ENCODE measurements at places on chromosomes 1 and 21.
A peak's percentile ranks its signal among the peaks of the same experiment; 100 is the strongest.

DNA sequence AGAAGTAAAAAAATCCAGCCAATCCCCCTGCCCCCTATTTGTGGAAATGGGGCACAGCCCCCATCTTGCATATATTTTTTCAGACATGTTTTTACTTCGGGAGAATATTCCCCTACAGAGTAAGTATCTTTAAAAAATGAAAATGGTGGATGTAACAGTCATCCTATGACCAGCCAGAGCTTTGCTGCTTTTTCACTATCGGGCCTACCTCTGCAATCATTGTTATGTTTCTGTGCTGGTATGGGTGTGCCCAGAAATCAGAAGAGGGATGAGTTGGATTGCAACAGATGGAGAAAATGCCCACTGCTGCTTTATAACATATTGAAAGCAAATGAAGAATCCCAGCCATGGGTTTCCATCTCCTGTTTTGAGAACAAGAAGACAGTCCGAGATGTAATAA, 2.9 kb downstream of the CD247 start:
- no peak for DNase-seq

DNA sequence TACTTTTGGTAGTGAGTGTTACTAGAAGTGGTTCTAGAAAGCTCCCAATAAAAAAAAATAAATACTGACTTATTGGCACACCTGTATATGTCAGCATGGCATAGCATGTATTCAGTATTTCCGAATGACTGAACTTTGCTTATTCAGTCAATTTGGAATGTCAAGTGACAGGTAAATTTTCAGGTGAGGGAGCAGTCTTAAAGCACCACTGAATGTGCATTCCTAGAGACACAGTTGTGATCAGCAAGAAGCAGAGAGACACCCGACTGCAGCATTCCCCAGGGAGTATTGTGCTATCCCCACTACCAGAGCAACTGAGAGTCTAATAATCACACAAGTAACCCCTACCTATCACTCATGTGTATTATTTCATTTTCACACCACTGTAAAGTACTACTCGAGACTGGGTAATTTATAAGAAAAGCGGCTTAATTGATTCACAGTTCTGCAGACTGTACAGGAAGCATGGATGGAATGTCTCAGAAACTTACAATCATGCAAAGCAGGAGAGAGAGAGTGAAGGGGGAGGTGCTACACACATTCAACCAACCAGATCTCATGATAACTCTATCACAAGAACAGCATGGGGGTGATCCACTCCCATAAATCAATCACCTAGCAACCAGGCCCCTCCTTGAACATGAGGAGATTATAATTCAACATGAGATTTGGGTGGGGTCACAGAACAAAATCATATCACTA, 201.5 kb downstream of the TBX15 start:
- DNase-seq, result no peak

GRCh38 chr1:39866767-39867166, 16.5 kb downstream of the TRIT1 start:
- DNase-seq, result no peak

DNA sequence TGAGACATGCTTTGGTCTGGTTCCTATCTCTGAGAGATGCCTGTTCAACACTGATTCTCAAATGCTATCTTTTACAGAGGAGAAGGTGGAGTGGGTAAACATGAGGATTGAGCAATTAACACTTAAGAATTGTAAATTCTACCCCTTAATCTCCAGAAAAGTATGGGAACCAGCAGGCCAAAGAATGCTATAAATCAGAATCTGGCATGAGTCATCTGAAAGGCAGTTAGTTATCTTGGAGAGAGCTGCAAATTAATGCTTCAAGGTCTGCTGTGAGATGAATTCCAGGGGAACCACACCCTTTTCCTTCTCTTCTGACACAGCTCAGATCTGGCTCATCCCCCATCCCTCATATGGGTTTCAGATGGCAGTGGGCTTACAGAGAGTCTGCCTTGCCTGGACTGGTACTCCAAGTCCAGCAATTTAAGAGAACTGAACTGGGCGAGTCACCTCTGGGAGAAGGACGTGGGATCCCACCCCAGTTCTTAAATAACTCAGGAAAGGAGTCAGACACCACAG, 5.2 kb downstream of the S100A10 start:
- DNase-seq, result no peak

- no peak for DNase-seq
These were observed 34.8 kb downstream of the LRRC8C start for GRCh38 chr1:89667691-89668090.

DNA sequence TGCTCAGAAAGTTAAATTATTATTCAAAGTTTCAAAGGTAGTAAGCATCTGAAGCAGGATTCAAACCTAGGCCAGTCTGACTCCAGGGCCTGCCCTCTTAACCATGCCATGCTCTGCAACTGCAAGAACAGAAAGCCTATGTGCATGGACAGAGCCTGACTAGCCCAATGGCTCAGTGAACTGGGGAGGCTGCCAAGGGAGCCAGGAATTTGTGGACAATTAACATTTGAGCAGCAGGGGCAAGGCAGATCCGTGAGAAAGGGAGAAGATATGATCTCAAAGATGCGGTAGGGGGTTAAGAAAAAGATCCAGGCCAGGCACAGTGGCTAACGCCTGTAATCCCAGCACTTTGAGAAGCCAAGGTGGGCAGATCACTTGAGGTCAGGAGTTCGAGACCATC, 6.5 kb upstream of the ATP1A4 start:
- DNase-seq, result no peak

GRCh38 chr1:228983231-228983660, 248.0 kb downstream of the RHOU start:
- no peak for DNase-seq

DNA sequence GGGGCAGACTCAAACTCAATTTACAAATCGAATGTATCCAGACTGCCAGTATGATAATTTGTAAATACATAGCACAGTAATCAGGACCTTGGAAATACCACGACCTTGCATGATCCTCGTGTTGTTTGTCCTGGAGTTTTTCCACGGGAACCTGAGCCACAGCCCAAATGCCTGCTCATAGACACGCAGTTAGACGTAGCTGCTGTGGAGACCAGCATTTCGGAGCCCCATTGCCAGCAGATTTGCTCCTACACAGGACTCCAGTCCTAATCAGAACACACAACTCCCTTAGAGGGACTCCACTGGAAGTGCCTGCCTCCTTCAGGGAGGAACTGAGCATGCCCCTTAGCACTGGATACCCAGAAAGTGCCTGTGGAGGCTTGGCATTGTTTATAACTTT, 163.2 kb downstream of the GALNT2 start:
- DNase-seq, result no peak

GRCh38 chr1:173431304-173432045, 45.7 kb upstream of the PRDX6 start:
- peak; percentile 78 for DNase-seq

GRCh38 chr1:65049941-65050713, 83.8 kb upstream of the JAK1 start:
- no peak for DNase-seq

DNA sequence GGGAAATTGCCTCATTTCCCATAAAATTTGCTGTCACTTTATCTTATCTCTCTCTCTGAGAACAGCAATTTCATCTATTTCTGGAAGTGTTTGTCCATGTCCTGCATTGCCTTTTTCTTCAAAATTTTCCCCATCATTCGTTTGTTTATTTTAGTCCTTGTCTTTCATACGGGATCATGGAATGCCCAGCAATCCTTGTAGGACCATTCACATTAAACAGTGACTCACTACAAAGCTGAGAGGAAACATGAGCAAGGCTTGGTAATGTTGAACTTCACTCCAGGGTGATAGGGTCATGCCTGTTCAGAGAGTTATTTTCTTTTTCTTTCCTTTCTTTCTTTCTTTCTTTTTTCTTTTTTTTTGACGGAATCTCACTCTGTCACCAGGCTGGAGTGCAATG, 32.2 kb upstream of the HNRNPU start:
- DNase-seq, result no peak

- no peak for DNase-seq
These were observed 296.2 kb downstream of the NEGR1 start for GRCh38 chr1:71986160-71986559.

- peak; percentile 63 for DNase-seq
These were observed 5.3 kb upstream of the SRP9 start for GRCh38 chr1:225772323-225772768.

GRCh38 chr21:38027901-38028498, 111.7 kb upstream of the KCNJ6 start:
- DNase-seq, result no peak

DNA sequence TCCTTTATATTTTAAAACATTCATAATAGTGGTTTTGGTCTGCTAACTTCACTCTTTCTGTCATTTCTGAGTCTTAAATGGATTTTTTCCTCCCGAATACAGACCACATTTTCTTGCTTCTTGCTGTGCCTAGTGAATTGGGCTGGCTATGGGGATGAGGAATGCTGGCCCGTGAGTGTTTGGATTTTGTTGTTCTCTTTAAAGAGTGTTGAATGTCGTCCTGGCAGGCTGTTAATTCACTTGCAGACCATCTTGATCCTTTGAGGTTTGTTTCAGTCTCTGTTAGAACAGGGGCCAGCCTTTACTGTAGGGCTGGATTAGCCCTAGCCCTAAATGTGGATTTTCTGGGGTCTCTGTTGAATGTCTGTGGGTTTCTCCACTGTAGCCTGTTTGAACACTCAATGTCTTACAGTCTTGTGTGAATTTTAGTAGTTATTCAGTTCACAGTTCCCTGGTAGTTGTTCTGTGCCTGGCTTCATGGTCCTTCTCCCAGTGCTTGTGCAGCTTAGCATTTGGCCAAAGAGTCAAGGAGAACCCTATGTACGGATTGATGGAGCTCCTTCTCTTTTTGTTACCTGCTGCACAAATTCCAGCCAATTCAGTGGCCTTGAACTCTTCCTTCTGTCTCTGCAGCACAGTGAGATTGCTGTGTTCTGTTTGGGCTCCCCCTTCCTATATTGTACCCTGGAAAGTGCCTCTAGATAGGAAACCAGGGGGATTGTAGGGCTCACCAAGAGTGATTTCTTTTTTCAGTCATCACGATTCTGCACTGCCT, 95.7 kb downstream of the DYRK1A start:
- DNase-seq, result no peak

- no peak for DNase-seq
These were observed 58.2 kb downstream of the FAF1 start for GRCh38 chr1:50901872-50902271.

DNA sequence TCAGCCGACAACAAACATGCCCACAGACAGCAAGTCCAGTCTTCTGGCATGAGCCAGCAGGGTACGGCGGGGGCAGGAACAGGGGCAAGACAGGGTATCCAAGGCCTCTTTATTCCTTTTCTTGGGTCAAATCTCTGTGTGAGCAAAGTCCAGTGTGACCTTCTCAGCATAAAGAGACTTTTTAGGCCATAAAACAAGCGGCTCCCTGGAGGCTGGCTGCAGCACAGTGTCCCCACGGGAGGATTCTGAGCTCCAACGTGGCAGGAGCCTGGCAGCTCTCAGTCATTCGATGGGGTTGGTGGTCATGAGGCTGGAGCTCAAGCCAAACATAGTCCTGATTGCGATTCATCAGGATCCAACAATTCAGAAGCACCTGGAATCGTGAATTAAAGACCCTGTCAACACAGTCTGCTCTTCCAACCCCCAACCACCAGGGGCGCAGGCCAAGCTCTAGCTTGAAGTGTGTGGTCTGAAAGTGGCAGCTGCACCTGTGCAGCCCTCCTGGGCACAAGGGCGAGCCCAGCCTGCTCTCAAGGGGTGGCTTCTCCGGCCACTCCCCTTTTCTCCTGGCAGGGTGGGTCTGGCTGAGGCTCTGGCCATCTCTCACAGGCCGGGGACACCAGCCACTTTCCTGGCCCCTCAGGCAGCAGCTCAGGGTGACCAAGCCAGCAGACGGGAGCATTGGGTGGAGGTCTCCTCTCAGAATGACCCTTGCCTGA, 62.1 kb downstream of the SLC66A1 start:
- DNase-seq, result no peak

DNA sequence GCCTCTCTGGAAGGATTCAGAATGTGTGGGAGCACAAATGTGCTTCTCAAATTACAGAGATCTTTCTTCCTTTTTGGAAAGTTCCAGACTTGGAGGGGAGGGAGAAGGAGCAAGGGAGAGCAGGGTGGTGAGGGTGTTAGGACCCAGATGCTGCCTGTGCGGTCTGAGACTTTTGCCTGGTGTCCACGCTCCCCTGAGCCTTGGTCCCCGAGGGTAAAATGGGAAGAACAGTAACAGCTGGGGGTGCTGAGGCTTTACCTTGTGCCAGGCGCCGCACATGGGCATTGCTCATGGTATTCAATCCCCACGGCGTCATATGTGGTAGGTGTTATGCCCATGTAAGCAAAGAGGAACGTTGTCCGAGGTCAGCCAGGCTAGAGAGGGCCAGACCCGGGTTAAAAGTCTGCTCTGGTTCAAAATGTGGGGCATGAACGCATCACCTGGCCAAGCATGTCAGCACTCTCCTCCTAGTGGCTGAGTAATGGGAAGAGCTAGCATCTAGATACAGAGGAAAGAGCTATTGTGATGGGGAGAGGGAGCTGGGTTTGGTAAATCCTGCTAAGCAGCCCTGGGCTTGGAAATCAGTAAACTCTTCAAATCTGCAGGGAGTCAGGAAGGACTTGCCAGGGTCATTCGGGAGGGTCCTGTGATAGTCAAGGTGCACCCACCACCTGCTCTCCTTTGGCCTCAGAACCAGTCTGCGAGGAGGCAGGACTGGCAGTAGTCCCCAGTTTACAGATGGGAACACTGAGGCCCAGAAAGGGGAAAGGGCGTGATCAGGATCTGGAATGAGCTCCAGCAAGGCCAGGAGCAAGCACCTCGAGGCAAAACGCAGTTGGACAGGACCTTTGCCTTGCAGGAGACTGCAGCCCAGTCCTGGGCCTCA, 4.5 kb upstream of the RUNX3 start:
- DNase-seq, result no peak

DNA sequence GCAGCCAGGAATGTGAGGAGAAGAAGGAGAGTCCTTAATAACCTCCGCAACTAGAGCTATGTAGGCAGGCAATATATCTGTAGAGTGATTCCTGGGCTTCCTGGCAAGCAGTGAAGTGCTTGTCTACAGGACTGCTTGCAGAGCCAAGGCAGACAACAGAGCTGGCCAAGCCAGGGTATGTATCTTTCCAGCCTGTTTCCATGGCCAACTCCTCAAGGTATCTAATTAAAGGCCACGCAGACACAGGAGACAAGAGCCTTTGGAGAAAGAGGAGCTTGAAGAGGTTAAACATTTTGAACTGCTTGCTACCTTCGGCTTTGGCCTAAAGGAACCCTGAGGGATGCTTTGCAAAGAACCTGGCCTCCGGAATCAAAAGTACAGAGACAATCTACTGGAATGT, 137.4 kb downstream of the PIGK start:
- DNase-seq, result no peak

- no peak for DNase-seq
These were observed 3.5 kb downstream of the POMGNT1 start for GRCh38 chr1:46194641-46195193.

DNA sequence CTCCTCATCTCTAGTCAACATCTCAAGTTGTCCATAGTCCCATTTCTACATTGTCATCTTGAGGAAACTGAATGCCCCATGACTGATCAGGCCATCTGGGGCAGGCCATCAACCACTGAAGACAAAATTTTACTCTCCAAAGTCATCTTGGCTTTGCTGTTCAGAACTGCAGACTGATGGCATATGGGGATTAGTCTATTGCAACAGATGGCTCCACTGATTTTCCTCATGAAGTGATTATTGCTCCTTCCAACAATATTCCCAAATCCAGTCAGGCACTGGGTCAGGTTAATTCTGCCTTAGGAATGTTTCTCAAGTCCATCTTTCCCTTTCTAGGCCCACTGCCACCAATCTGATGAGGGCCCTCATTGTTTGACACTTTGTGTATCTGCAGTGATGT, 101.7 kb downstream of the ESRRG start:
- no peak for DNase-seq

Data from nucleus accumbens (tissue), 56 donors.